Fibroblast of skin of abdomen (primary cell): ENCODE measurements at places on chromosomes 1 and 21.

- DNase-seq: no peak
Measured at GRCh38 chr1:37153116-37154100, 119.1 kb upstream of the GRIK3 start.

DNA sequence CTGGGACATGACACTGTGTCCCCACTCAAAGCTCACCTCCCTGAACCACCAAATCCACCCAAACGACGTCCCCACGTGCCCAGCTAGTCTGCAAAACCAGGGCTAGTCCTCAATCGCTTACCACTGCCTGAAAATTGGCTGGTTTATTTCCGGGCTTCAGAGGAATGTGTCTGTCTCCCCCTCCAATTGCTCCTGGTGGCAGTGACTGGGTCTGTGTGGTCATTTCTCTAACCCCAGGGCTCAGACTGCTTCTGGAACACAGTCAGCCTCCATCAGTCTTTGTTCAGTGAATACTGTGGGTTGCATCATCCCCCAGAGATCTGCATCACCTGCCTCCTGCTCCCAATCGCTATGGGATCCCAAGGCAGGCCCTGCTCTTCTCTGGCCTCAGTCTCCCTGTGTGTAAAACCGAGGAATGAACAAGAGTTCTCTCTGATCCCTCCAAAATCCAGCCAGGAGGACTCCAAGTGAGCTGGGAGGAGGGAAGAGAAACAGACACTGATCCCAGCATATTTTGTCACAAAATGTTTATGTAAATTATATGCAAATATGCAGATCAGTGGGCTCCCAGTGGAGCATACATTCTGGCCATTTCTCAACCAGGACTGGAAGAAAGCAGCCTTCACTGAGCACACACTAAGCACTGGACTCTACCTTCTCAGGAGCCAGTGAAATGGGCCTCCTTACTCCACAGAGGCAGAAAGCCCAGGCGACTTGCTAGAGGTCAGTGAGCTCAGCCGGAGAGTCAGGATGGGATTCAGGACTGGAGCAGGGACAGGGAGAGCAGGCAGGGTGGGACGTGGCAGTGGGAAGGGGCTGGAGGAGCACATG lies 20.9 kb downstream of the SDC3 start:
- peak; percentile 78 for DNase-seq

DNA sequence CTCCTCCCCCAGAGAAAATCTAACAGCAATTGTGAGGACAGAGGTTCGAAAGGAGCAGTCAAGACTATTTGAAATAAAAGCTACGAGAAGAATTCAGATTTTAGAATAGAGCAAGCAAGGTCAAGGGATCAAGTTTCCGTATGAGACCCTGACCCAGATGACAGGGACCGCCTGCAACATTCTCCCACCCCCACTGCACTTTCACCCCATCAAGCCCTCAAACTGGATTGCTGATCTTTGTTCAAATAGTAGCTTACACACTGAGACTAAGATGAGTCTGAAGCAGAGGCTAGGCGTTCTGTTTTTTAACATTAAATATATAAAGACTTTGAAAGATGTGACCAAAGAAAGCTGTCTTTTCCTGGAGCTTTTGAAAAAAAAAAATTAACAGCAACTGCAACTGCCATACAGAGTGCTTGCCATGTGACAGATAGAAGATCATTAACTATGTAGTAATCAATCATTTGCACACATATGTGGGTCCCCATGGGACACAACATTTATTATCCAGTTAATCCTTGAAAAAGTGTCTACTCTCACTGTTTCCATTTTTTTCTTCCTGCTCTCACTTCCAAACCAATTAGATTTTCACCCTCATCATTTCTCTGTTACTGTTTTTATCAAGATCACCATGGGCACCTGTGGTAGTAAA lies 120.0 kb downstream of the GRIK1 start:
- no peak for DNase-seq

GRCh38 chr1:222331340-222331739 lies 216.6 kb downstream of the HHIPL2 start:
- DNase-seq: peak; percentile 84

DNA sequence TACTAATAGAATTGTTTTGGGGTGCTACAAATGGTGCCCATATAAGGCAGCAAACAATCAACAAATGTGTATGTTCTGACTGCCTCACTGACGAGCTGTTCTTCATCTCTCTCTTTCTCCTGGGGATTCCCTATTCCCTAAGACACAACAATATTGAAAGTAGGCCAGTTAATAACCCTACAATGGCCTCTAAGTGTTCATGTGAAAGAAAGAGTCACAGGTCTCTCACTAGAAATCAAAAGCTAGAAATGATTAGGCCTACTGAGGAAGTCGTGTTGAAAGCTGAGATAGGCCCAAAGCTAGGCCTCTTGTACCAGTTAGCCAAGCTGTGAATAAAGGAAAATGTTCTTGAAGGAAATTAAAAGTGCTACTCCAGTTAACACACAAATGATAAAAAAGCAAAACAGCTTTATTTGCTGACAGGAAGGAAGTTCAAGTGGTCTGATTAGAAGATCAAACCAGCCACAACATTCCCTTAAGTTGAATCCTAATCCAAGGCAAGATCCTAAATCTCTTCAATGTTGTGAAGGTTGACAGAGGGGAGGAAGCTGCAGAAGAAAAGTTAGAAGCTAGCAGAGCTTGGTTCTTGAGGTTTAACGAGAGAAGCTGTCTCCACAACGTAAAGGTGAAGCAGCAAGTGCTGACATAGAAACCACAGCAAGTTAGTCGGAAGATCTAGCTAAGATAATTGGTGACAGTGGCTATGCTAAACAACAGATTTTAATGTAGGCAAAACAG lies 26.3 kb downstream of the ATP2B4 start:
- DNase-seq: no peak

GRCh38 chr21:36579898-36580297 lies 100.0 kb upstream of the CLDN14 start:
- DNase-seq: no peak

GRCh38 chr21:34946385-34946840 lies 102.7 kb downstream of the RUNX1 start:
- DNase-seq: no peak

GRCh38 chr1:238811211-238811879 lies 575.0 kb upstream of the CHRM3 start:
- DNase-seq: peak; percentile 26

GRCh38 chr1:223087291-223088255 lies 55.5 kb downstream of the TLR5 start:
- DNase-seq: peak; percentile 14
